KG1 (cell line): ENCODE measurements at places on chromosomes 11 and 22.

DNA sequence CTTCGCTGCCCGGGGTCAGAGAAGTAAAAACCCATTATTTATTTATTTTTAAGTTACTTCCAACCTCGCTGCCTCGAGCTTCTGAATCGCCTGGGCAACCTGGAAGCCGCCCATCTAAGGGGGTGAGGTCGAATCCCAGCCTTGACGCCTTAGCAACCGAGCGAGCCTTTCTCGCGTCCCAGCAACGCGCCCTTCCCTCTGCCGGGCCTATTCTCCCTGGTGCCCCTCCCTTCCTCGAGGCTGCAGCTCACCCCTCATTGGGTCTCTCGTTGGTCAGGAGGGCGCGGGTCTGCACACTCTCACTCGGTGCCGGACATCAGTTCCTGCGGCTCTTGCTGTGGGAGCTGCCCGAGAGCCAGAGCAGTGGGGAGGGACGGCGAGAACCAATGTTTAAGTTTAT is at the start of gene CCDC81:
TSS of gene CCDC81 (plus strand) at position 302 of the 400 bp plus-strand sequence. CDS start 277 bp downstream, outside the sequence.
- DNase-seq = no peak

GRCh38 chr22:38655519-38656255 is 505 bp downstream of the FAM227A start:
- DNase-seq = no peak

- no peak for DNase-seq
Measured at GRCh38 chr11:118342503-118343161, at the start of gene CD3D. CD3D (minus strand) TSS chr11:118342705; CDS start chr11:118342607, 98 bp downstream.

- DNase-seq = no peak
Measured at GRCh38 chr22:16559056-16559955, 33.3 kb downstream of the CCT8L2 start.

DNA sequence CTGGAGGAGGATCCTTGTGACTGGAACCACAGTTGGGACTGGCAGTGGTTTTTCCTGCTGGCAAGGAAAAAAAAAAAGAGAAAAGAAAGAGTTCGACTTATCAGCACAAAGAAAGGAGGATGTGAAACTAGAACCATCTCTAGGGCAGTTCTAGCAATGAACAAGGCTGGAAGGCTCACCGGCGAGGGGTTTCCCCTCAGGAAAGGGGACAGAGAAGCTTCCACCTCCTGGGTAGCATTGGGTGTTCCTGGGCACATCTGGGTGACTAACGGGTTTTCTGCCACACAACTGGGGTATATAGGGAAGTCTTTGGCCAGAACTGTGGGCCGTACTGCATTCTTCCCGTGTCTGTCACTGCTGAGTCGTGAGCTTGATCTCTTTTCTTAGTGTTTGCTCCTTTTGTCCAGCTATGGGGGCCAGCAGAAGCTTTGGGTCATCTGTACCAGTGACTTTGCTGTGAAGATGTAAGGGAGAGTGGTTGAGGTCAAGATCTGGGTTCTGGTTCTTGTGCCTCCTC is 109.4 kb upstream of the OR4B1 start:
- DNase-seq = no peak

DNA sequence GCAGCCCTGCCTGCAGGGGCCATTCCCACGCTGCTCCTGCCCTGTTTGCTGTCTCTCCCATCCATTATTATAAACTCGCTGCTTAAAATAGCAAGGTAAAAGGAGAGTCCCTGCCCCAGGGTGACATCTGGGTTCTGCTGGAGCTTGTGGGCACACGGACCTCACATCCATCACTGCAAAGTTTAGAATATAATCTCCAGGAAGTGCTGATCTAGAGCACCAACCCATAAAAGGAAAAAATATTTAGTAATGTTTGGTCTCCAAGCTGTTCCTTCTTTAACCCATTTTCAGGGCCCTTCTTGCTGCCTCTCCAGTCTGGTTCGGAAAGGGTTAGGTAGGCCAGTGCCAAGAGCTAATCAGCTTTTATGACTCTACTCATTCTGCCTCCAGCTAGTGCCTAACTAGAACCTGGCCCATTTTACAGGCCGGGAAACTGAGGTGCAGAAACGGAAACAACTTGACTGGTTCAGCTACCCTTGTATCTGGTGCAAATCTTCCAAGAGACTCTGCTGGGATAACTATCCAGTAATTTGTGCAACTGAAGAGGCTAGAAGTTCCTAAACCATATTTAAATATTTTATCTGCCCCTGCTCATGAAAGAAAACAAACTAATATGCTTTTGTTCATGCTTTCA is 37.5 kb downstream of the IRAG1 start:
- DNase-seq = no peak

- DNase-seq = no peak
Measured at GRCh38 chr11:46099963-46100316, 21.3 kb downstream of the PHF21A start.

GRCh38 chr11:69587454-69588090 is 53.4 kb upstream of the CCND1 start:
- no peak for DNase-seq

GRCh38 chr11:61918251-61918937 is 1.0 kb upstream of the RAB3IL1 start:
- no peak for DNase-seq
